ENCODE measurements at places on chromosomes 4 and X. TPM values are rescaled to one million over a fixed set of nuclear protein-coding genes. Genes with fewer than 3 reads are reported as not detected.

The GLOD5 gene
- total RNA-seq, result not detected

The POF1B gene
- total RNA-seq, result 0.21 TPM

The APELA gene
- total RNA-seq, result not detected

The ZNF157 gene
- 0.63 TPM for total RNA-seq

The GC gene
- total RNA-seq, result not detected

The HSFX2 gene
- 0.21 TPM for total RNA-seq

The ATP8A1 gene
- 157 TPM for total RNA-seq

The DCAF12L1 gene
- total RNA-seq, result not detected

The ADAM29 gene
- not detected for total RNA-seq

The TRO gene
- 0.73 TPM for total RNA-seq

The ADAMTS3 gene
- not detected for total RNA-seq

The TNMD gene
- not detected for total RNA-seq

The HSD17B10 gene
- 29.0 TPM for total RNA-seq

The VMA21 gene
- total RNA-seq, result 27.9 TPM

The MRFAP1L1 gene
- total RNA-seq, result 42.8 TPM

The CXCL9 gene
- total RNA-seq, result 0.52 TPM

The NIPAL1 gene
- total RNA-seq, result under 0.01 TPM

The CT45A5 gene
- not detected for total RNA-seq

The LRAT gene
- total RNA-seq, result not detected

The BEX2 gene
- 32.5 TPM for total RNA-seq

The SLC25A4 gene
- total RNA-seq, result 2.1 TPM

The HELT gene
- not detected for total RNA-seq

The SSX2B gene
- total RNA-seq, result not detected
